Dermis lymphatic vessel endothelial cell (primary cell): ENCODE measurements at places on chromosomes 1 and 21. TPM values are rescaled to one million over a fixed set of nuclear protein-coding genes. Genes with fewer than 3 reads are reported as not detected.

Gene CDC7
- 2.0 and 2.1 TPM in 2 replicates for total RNA-seq

Gene RPE65
- not detected in 2 replicates for total RNA-seq

Gene MATN1
- 0.09 TPM in 1 of 2 replicates, not detected in the other for total RNA-seq

Gene ZNF326
- 7.5 and 10.1 TPM in 2 replicates for total RNA-seq

Gene S100A2
- total RNA-seq, result 0.86 and 0.98 TPM in 2 replicates

Gene CDK11A
- total RNA-seq, result 9.5 and 11.0 TPM in 2 replicates

Gene GBP5
- total RNA-seq, result under 0.01 TPM in 2 replicates

Gene ZNF678
- total RNA-seq, result 12.9 and 13.8 TPM in 2 replicates

Gene A3GALT2
- total RNA-seq, result 0.09 TPM in 1 of 2 replicates, not detected in the other

Gene NHLH1
- total RNA-seq, result under 0.01 TPM in 1 of 2 replicates, not detected in the other

Gene PLPPR4
- 0.09 and 0.54 TPM in 2 replicates for total RNA-seq
